ENCODE measurements at places on chromosomes 1 and 21. TPM values are rescaled to one million over a fixed set of nuclear protein-coding genes. Genes with fewer than 3 reads are reported as not detected.

DNA sequence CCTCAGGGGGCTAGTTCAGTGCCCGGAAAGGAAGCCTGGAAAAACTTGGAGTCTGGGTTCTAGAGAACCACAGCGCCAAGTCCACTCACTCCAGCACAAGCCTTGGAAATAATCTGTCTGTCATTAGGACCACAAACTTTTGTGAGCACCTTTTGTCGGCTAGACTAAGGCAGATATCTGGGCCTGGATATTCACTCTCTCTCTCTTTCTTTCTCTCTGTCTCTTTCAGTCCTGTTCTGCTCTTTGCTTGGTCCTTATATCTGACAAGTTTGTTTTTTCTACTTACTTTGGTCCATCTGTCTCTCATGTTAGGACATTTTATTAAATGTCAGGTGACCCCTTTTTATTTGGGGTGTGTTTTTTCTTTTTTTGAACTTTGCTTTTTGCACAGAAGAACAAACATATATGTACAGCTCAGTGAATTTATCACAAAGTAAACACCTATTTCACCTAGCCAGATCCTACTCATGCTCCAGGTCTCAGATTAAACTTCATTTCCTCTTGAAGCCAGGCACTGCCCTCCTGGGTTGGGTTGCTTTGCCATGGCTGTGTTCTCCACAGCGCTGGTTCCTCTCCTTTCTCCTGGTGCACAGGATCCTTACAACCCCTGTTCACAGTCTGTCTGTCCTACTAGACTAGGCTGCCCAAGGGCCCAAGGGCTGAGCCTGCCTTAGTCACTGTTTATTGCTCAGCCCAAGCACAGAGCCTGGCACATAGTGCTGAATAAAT is 40.8 kb downstream of the TCEANC2 start:
- DNase-seq: no peak

The FAAH gene
- total RNA-seq: 1.3 TPM

DNA sequence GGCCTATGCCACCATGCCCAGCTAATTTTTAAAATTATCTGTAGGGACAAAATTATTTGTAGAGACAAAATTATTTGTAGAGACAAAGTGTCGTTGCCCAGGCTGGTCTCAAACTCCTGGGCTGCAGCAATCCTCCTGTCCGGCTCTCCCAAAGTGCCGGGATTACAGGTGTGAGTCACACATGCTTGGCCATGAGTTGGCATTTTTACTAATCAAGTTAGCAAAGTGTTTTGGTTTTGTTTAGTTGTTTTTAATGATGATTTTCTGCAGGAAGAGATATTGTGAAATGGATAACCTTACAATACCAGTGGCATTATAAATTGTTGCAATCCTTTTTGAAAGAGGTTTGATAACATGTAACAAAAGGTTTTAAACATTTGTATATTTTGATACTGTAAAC is 65.3 kb upstream of the MAGI3 start:
- no peak for DNase-seq

GRCh38 chr1:191636345-191636744 is 521.9 kb upstream of the RGS18 start:
- no peak for DNase-seq

The CELSR2 gene
- total RNA-seq: 0.43 TPM

GRCh38 chr1:99650030-99650429 is 4.1 kb downstream of the PALMD start:
- no peak for DNase-seq

The MAPKAPK2 gene
- 19.8 TPM for total RNA-seq

- no peak for DNase-seq
Measured at GRCh38 chr1:185438936-185439335, 121.9 kb upstream of the IVNS1ABP start.

- DNase-seq: no peak
Measured at GRCh38 chr1:68113966-68114365, 63.5 kb upstream of the DIRAS3 start.

The TXLNA gene
- 33.5 TPM for total RNA-seq
